ENCODE measurements at places on chromosomes 5 and 9.

DNA sequence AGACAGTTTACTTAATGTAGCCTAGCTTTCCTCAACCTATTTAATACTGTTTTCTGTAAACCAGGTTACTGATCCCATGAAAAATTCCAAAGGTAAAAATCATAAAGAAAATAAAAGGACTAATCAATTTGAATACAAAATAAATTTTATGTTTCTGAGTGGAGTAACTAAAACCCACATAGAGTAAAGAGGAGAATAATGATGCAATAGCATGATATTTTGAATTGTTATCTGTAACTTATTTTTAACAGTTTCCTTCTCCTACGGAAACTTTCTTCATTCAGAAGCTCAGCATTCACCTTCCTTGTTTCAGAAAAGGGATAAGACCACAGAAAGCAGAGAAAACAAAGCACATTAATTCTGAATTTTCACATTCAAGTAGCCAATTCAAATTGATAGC lies 320.6 kb upstream of the NUDT12 start:
- no peak for DNase-seq

DNA sequence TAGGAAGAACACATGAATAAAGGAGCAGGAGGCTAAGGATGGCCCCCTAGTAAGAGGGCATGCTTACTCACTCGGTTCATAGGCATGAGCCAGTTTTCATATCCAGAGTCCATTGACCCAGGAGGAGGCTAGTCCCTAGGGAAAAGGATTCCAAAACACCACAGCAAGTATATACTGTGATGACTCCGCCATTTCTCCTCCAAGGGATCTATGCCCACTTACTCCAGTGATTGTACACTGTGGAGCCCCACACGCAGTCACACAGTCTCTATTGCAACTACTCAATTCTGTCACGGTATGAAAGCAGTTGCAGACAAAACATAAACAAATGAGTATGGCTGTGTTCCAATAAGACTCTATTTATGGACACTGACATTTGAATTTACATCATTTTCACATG lies 117.7 kb upstream of the ALDH1B1 start:
- no peak for DNase-seq

GRCh38 chr9:83620841-83621636 lies 1.9 kb upstream of the IDNK start:
- DNase-seq = no peak

DNA sequence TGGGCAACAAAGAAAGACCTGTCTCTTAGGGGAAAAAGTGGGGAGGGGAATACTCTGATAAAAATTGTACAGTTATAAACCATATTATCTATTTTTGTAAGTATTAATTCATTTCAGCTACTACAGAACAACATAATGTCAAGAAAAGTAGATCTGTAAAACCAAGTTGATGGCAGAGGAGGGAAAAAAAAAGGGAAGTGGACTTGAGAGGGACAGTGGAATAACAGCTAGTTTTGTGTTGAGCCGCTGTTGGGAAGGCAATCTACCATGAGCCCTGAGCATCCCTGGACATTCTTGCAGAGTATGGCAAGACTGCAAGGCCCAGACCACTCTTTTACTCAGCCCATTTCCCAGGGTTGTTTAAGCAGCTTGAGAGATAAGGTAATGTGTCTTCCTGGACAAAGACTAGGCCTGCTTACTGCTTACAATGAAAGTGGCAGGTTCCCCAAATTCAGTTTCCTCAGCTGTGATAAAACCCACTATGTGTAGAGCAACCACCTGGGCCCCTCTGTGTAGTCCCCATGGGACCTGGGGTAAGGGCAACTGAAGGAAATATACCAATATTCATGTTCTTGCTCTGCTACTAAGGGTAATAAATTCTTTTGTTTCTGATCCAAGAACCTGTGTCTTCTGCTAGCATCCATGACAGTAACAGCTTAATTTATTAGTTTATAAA lies 25.0 kb downstream of the CEP120 start:
- DNase-seq = no peak

DNA sequence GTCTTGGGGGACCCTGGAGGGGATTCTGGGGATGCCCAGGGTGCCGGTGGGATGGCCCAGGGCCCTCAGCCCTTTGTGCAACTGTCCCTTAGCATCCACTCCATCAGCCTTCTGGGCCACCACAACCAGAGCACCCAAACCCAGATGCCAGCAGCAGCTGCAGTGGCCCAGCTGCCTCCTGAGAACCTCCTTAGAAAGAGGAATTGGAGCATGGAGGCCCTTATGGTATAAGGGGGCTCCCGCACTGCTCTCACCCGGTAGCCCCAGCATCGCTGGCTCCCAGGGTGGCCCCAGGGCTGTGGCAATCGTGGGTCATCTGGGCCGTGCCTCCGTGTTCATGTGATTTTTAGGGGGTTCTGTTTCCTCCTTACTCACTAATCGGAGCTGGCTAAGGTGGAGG lies 463.3 kb downstream of the ICE1 start:
- no peak for DNase-seq

DNA sequence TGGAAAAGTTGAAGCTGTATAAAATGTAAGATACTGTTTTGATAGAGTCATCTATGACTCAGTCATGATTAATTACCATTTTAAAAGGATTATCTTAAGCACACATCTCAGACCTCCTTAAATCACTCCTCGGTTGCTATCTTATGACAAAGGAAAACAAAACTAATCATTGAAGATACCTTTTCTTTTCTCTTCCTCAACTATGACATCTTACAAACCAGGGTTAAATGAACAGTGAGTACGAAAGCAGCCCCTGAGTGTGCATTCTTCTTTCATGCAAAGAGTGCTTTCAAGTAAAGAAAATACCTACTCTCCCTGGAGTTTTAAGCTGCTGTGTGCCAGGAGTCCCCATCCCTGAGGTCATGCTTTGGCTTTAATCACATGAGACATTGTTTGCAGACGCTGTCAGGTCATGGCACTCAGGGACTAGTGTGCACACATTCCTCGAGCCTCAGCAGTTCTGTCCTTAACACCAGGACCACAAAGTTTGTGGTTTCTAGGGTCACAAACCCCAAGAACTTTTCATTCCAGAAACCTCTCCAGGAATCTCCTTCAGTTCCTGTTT lies 86.7 kb upstream of the ICE1 start:
- DNase-seq = no peak

DNA sequence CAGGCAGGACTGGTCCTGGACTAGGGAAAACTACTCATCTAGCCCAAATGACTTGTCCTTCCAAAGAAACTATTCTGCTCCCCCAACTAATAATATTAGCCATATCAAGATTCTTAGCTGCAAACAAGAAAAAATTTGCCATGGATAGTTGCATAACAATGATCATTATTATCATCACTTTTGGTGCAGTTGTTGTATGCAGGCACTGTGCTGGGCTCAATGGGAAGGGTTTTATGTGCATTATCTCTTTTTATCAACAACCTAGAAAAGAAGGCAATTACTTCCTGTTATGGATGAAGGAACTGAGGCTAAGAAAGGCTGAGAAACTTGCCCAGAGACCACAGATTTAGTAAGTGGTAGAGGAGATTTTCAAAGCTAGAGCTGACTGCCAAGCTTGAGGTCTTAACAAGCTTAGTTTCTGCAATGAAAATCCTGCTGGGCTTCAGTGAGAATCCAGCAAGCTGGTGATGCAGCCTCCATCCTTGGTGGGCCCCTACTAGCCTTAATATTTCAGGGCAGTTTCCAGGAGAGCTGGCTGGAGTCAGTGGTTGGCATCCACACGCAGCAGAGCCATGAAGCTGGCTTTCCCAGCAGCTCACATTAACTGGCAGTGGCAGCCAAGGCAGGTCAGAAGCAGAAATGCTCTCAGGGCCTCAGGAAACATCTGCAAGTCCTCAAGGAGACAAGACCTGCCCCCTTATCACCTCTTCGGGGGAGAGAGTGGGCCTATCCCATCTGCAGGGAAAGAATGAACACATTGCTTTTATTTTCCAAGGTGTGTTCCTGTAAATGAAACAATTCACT lies 20.5 kb upstream of the MEGF9 start:
- no peak for DNase-seq

DNA sequence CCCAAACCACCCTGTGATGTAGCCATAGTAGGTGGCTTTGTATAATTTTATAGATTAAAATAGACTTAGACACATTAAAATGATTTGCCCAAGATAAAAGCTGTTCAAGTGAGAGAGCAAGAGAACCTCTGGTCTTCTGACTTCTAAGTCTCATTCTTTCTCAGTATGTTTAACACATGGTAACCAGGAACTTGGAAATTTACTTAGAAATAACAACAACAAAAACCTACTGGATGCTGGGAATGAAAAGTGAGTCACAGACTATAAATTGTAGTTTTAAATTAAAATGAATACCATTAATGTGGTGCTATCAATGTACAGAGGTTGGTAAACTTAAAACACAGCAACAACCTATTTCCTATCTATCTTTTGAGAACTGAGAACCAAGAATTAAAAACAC lies 30.4 kb downstream of the HMGCR start:
- DNase-seq = no peak

GRCh38 chr5:167626341-167627123 lies 664.9 kb upstream of the WWC1 start:
- DNase-seq = peak; percentile 83

DNA sequence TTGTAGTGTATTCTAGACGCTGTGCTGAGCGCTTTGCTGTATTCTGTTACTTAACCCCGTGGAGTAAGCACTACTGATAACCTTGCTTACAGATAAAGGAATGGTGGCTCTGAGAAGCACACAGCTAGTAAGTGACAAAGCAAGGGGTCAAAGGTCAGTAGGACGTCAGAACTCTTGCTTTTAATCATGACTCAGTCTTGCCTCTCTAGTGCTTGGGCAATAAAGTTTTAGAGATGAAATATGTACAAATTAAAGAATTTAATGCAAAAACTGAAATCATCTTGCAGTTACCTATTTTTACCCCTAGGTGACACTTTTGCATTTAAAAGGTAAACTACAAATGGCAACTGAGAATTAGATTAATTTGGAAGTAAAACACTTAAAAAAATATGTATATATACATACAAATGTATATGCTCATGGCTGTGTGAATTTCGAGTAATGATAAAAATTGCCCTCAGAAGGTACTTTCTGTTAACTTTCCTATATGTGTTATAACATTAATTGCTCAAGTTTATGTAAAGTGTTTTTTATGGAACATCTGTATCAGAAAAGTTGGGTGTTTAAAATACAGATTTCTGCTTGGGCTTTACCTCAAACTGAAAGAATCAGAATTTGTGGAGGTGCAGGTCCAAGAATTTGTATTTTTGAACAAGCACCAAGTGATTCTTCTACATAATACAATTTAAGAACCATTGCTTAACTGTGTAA lies 175.1 kb upstream of the DAB2 start:
- peak; percentile 17 for DNase-seq

GRCh38 chr5:58622936-58623871 lies 40.3 kb downstream of the RAB3C start:
- no peak for DNase-seq

DNA sequence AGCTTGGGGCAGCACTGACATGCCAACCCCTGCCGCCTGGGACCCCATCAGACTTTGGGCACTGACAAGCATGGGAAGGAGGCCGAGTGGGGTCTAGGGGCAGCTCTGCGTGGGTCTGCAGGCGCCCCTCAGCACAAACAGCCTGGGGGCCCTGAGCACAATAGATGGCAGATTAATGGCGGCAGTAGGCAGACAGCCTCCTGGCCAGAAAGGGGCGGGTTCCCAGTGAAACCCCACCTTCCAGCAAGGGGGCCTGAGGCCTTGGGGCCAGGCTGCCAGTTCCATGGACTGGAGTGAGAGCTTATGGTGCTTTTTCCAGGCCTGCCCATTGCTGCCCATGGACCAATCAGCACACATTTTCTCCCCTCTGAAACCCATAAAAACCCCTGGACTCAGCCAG lies 2031.2 kb downstream of the EFNA5 start:
- no peak for DNase-seq

GRCh38 chr9:92739346-92739970 lies 25.2 kb downstream of the BICD2 start:
- no peak for DNase-seq

GRCh38 chr5:5649641-5650040 lies 227.2 kb downstream of the ICE1 start:
- no peak for DNase-seq

- peak; percentile 35 for DNase-seq
Observed at GRCh38 chr5:8813180-8813579, 732.7 kb downstream of the SEMA5A start.

Data from foreskin melanocyte (primary cell).